ENCODE measurements at places on chromosomes 5 and 9. TPM values are rescaled to one million over a fixed set of nuclear protein-coding genes. Genes with fewer than 3 reads are reported as not detected.

The SHISAL2B gene
- total RNA-seq, result not detected

The TAF11L5 gene
- not detected for total RNA-seq

- no peak for DNase-seq
These were observed 119.0 kb upstream of the DAPK1 start for GRCh38 chr9:87378676-87379075.

- no peak for DNase-seq
These were observed 586 bp upstream of the FCHO2 start for GRCh38 chr5:72955143-72955767.

GRCh38 chr9:84583866-84584265 is 85.7 kb upstream of the NTRK2 start:
- DNase-seq, result no peak

GRCh38 chr5:174535669-174536068 is 188.7 kb upstream of the MSX2 start:
- DNase-seq, result no peak

The ZDHHC11 gene
- not detected for total RNA-seq

GRCh38 chr5:160061770-160062169 is 52.8 kb downstream of the TTC1 start:
- DNase-seq, result no peak

DNA sequence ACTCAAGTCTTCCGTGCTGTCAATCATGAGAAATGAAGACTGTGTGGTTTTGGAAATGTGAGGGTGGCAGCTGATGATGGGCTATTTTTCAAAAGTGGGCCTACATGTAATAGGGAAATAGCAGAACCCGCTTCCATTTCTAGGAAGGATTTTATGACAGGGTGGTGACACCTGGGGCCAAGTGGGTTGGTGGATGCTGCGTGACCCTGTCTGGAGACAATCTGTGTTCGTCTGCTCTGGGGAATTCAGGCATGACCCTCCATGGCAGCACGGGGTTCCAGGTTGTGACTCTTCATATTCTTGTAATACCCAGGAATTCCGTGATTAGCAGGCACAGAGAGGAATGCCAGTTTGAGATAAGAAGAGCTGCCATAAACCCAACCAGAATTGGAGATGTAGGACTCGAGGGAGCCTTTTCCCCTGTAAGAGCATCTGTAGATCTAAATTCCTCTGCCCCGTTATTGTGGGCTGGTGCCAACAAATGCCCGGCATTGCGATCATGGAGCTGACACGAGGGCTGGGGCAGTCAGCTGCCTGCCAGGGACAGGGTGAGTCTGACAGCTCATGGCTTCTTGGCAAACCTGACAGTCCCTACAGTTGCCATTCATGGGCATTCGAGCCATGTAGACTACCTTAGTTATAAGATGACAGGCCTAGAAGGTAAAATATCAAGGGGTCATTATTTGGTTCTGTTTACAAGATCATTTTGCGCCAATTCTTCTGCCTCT is 279.7 kb downstream of the GADD45G start:
- no peak for DNase-seq

The GRXCR2 gene
- total RNA-seq, result not detected

GRCh38 chr9:137963525-137963924 is 85.9 kb downstream of the CACNA1B start:
- no peak for DNase-seq

DNA sequence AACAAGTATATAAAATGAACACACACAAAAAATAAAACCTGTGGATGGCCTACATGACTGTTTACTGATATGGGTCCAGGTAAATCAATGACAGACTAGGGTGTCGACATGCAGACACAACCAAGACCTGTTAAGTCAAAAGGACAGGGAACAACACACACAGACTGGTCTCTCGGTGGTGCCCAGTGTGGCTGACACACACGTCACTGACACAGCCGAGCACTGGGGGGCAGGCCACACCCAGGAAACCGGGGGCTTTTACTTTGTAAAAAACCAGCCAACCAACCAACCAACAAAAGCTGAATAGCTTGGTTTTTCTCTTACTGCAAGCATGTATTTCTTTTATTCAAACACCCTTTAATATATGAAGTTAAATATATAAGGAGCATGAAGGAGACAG is 5.0 kb downstream of the FAM163B start:
- DNase-seq, result peak; percentile 4

The BAAT gene
- 0.06 TPM for total RNA-seq

DNA sequence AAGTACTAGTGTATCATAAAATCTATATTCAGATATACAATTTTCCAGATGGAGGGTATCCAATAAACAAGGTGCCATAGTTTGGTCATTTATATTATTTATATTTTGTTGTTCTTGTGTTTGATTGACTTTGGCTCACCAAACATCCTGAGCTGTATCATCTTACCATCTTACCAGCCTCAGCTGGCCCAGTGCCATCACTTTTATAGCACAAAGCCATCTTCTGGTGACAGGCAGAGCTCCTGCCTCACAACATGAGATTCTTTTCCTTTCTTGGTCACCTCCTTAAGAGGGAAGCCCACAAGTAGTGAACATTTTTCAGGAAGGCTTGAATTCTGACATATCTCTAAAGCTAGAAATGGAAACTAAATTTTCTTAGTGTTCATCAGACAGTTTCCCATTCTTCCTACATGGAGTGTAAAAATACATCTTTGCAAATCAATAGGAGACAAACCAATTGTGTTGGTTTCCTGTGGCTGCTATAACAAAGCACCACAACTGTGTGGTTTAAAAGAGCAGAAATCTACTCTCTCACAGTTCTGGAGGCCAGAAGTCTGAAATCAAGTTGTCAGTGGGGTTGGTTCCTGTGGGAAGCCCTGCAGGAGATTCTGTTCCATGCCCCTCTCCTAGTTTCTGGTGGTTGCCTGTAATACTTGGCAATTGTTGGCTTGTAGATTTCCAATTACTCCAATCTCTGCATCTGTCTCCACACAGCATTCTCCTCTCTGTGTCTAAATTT is 341.8 kb downstream of the MAN2A1 start:
- peak; percentile 57 for DNase-seq

- DNase-seq, result no peak
These were observed 326.9 kb downstream of the SLIT3 start for GRCh38 chr5:168974082-168974481.

The WASHC1 gene
- 5.4 TPM for total RNA-seq

DNA sequence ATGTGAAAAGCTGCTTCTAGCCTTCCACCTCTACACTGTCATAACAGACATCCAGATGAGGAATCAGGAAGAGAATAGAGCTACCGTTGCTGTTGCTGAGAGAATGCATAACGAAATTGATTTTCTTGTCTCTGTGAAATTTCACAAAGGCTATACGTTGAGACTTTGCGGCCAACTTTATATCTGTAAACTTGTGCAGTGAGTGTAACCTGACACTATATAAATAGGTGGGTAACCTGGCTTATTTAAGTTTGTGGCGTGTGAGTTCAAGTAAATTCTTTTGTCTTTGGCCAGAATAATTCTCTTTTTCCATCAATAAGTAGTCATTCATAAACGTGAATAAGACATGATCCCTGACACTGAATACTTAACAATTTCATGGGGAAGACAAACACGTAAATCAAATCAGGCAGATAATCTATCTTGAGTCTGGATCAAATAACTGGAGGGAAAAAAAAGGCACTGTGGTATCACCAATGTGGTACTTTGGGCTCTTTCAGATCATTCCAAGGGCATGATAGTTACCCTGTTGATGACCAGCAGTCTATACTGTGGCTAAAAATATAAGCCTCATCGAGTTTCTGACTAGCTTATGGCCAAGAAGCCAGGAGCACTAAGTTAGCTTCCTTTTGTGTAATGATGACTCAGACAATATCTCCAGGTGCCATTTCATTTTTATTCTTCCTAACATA is 98.2 kb upstream of the RASA1 start:
- peak; percentile 41 for DNase-seq

DNA sequence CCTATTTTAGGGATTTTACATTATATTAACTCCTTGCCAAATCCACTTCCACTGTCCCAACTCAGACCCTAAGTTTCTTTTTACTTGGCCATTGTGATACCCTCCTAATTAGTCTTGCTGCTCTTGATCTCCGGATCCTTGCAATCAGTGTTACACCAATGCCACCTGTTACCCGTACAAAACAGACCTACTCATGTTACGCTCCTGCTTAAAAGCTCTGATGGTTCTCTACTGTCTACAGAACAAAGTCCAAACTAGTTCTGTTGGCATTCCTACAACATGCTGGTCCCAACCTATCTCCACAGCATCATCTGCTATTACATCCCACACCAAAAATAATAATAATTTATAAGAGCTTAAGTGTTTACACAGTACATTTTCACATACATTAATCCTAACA is 9.8 kb downstream of the ECPAS start:
- DNase-seq, result no peak

GRCh38 chr9:75992482-75993206 is 102.2 kb downstream of the PCSK5 start:
- DNase-seq, result peak; percentile 58

DNA sequence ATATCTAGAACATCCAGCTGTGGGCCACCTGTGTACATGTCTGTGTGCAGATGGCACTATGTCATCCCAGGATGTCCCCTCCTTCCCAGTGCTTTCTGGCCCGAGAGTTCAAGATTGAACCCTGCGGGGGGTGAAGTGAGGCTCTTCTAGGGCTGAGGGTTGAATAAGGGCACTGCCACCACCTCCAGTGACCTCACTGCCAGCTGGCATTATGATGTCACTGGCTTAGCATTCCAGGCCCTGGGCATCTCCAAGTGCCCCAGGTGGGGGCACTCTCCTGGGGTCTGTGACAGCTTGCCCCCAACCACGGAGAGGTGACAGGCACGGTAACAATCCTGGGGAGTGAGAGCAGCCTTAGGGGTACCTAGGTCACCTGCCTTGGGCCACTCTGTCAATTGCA is 27.1 kb downstream of the CXXC5 start:
- no peak for DNase-seq

The WWC1 gene
- 0.96 TPM for total RNA-seq

The CTXN3 gene
- not detected for total RNA-seq

DNA sequence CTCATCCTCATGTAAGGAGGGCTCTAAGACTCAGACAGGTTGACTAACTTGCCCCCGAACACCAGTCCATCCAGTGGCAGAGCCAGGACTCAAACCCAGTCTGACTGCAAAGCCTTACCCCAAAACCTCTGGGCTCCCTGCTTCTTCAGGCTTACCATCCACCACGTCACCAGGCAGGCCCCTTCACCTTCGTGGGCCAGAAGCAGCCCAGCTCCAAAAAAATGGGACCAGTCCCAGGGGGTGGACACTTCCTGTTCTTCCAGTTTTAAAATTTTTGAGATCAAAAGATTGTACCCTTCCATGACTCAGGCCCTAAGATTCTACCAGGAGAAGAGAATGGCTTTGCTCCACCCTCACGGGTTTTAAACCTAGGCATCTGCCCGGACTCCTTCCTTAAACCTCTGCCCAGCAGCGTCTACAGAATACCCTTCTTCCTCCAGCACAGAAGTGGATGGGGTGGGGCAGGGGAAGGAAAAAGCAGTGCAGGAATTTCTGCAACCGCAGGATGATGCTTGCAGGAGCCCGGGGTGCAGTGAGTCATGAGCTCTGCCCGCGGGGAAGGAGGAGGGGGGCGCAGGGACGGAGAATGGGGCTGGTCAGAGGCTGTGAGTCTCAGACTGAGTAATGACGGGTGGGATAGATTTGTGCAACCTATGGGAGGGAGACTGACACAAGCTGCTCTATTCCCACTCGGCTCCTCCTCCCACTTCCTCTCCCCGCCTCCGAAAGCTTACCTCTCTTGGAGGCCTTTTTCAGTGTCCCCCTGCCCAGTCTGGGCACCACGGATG is 50.4 kb upstream of the STXBP1 start:
- DNase-seq, result peak; percentile 99

Measured in LHCN-M2 (cell line).